GM13977 (cell line): ENCODE measurements at places on chromosomes 7 and 10.

- DNase-seq, result no peak
These were observed 59.4 kb upstream of the COL13A1 start for GRCh38 chr10:69742356-69742695.

- DNase-seq, result no peak
These were observed 9.2 kb downstream of the FOXL3 start for GRCh38 chr7:299169-299568.

GRCh38 chr10:26841733-26842317, 18.9 kb downstream of the ABI1 start:
- DNase-seq, result no peak

GRCh38 chr10:7243139-7243538, 167.7 kb downstream of the SFMBT2 start:
- no peak for DNase-seq

GRCh38 chr7:126659124-126659523, 593.6 kb downstream of the GRM8 start:
- DNase-seq, result peak; percentile 37

GRCh38 chr10:112842832-112843360, 107.2 kb upstream of the TCF7L2 start:
- DNase-seq, result peak; percentile 50

DNA sequence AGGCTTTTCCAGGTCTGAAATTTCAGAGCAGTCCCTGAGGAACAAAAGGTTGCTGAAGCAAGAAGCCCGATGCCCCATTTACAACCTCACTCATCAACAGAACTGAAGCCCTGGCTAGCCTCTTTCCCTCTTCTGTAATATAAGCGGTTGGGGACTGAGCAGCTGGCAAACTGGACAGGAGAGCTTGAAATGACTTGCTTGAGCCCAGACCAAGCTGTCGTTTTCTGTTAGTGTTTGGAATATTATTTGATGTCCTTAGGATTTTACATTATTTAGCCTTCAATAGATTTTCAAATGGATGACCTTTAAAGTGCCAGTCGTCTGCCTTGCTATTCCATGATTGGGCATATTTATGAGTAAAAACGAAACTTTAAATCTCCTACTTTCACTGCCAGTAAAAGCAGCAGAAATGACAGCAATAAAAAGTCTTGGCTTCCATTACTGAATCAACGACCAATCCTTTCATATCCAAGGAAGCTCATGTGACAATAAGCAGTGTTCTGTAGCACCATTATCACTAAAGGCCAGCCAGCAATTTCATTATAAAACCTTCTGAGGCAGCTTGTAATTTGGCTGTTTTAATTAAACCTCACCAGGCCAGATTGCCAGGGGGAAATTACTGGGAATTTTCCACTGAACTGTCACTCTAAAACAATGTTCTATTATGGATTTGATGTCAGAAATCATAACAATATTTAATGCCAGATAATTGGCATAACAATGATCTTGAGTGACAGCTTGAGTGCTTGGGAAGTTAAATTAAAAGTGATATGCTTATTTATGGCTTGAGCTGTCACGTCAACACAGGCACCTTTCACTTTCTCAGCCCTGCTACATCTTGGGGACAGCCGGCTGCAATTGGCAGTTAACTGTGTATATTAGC, 85.9 kb downstream of the LSMEM1 start:
- no peak for DNase-seq

- DNase-seq, result no peak
These were observed 82.1 kb downstream of the PDGFA start for GRCh38 chr7:437329-438251.

GRCh38 chr10:110349831-110350230, 45.1 kb upstream of the SMNDC1 start:
- no peak for DNase-seq

GRCh38 chr7:80307227-80307856, 172.7 kb downstream of the GNAI1 start:
- no peak for DNase-seq

- no peak for DNase-seq
These were observed 3.6 kb upstream of the LANCL2 start for GRCh38 chr7:55361560-55361959.

GRCh38 chr10:84108797-84109196, 30.5 kb upstream of the GHITM start:
- no peak for DNase-seq

GRCh38 chr10:90732581-90732980, 125.3 kb downstream of the HTR7 start:
- no peak for DNase-seq
